ENCODE measurements at places on chromosomes 2 and 18.
A peak's percentile ranks its signal among the peaks of the same experiment; 100 is the strongest.

GRCh38 chr18:13606604-13607254, 119.6 kb downstream of the FAM210A start:
- DNase-seq = no peak

DNA sequence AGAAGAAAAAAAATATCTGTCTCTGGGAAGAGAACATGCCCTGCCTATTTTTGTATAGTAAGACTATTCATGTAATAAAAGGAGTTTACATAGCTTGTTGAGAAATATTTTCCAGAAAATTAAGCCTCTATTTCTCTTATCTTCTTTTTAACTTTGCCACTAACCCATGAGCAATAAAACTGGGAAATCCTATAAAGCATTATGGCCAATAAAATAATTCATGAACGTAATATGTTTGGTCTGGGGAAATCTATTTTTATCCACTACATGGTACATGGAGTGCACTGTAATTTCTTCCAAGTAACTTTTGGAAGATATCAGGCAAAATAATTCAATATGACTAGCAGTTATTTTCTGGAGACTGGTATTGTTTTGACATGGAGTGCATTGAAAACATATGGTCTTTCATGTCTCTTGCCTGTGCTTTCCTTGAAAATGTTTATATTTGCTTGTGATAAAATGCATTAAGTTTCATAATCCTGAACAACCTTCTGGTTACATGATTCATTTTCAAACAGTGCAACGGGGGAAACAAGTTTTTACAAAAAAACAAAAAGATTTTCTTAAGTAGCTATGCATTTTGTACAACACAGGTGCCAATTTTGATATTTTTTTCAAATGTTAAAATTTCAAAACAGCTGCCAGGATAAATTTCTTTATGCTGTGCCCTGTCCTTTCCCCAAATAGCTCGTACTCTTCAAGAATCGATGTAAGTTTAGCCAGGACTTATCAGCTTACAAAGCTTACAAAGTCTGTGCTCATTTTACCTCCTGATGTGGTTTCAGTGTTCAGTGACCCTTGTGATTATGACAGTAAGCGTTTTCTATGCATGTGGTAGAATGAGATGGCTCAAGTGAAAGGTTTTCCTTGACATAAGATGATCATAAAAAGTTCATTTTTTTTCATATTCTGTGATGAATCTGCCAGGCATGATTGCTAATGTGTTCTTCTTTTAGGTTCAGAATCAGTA, 194.5 kb downstream of the UBE2E3 start:
- DNase-seq = peak; percentile 3

- peak; percentile 3 for DNase-seq
These were observed 82.9 kb downstream of the GRB14 start for GRCh38 chr2:164538240-164538866.

GRCh38 chr2:21078296-21078695, 34.4 kb upstream of the APOB start:
- no peak for DNase-seq

DNA sequence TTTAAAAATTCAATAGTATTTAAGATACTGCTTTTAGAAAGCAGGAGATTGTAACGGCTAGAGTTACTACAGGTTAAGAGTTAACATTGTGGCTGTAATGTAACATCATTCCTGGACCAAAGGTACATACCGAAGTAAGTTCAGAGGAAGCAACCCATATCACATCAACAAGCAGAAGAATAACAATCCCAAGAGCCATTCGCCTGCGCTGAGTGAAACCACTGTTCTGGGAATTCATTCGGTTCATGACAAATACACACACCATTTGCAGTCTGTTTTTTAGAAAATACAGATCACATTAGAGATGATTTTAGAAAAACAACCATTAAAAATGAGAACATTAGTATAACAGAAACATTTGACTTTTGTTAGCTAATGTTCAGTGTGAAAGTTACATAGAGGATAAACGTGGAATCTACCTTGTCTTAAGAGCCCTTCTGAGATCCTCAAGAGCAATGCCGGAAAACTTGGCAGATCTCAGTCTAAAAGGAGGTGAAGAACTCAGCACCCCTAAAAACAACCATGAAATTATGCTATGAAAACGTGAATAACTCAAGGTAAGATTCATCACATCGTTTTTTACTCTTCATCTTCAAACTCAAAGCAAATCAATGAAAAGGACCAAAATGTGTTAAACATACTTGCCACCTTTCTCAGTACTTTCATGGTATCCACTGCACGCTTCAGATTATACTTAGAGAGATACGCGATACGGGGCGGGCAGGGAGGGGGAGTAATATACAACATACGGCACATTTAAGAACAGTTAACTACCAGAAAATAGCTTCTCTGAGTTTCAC, 1.2 kb downstream of the SLC35F5 start:
- peak; percentile 6 for DNase-seq

- no peak for DNase-seq
These were observed 46.4 kb upstream of the SIX3 start for GRCh38 chr2:44895061-44895460.

- no peak for DNase-seq
These were observed 15.2 kb upstream of the ITSN2 start for GRCh38 chr2:24375349-24376087.

DNA sequence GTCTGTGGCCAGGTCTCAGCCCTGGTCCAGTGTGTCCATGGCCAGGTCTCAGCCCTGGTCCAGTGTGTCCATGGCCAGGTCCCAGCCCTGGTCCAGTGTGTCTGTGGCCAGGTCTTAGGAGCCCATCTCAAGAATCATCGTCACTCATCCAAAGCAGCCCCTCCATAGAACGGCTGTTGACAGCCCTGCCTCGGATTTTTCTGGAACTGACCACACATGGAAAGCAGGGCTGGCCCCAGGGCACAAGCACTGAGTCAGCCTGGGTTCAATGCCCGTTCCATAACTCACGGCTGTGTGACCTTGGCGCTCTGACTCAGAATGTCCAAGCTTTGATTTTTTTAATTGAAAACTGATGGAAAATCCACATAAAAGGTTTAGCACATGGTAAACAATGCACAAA, 59.9 kb upstream of the SNTG2 start:
- no peak for DNase-seq

- no peak for DNase-seq
These were observed 24.7 kb upstream of the ALLC start for GRCh38 chr2:3633089-3633981.

- no peak for DNase-seq
These were observed 151.3 kb upstream of the NCK2 start for GRCh38 chr2:105593221-105593967.

DNA sequence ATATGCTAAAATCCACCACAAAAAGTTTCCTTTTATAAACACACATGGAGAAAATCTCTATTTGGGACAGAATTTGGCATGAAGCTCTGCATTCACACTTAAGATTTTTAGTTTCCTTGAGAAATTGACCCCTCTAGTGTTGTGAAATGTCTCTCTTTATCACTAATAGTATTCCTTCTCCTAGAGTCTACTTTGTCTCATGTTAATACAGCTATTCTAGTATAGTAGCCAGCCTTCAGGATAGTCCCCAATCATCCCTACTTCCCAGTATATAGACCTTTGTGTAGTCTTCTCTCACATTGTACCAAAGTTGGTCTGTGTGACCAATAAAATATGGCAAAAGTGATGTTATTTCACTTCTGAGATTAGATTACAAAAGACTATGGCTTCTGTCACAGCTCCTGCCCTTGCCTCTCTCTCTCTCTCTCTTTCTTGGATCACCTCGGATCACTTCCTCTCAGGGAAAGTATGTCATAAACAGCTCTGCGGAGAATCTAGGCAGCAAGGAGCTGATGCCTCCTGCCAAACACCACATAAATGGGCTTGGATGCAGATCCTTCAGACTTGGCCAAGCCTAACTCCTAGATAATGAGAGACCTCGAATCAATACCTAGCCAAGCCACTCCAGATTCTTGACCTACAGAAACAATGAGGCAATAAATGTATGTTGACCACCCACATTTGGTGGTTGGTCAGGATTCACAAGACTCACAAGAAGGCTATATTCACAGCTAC, 59.7 kb upstream of the NABP1 start:
- DNase-seq = no peak

GRCh38 chr18:58866066-58866772, 1.5 kb downstream of the ZNF532 start:
- DNase-seq = no peak

DNA sequence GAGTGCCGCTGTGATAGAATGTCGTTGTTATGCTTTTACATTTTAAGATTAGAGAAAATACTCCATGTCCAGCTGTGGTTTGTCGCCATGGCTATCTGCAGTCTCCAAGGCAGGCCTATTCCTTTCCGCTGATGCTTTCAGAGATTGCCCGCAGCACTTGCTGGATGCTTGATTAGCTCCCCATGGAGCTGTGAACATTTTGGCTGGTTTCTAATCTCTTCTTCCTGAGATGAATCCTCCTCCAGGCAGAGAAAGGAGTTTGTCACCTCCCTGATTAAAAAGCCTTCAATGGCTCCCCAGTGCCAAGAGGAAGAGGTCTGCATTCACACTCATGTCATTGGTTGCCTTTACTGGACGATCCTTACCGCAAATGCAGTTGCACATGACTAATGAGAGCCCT, 32.6 kb upstream of the LPIN1 start:
- no peak for DNase-seq

DNA sequence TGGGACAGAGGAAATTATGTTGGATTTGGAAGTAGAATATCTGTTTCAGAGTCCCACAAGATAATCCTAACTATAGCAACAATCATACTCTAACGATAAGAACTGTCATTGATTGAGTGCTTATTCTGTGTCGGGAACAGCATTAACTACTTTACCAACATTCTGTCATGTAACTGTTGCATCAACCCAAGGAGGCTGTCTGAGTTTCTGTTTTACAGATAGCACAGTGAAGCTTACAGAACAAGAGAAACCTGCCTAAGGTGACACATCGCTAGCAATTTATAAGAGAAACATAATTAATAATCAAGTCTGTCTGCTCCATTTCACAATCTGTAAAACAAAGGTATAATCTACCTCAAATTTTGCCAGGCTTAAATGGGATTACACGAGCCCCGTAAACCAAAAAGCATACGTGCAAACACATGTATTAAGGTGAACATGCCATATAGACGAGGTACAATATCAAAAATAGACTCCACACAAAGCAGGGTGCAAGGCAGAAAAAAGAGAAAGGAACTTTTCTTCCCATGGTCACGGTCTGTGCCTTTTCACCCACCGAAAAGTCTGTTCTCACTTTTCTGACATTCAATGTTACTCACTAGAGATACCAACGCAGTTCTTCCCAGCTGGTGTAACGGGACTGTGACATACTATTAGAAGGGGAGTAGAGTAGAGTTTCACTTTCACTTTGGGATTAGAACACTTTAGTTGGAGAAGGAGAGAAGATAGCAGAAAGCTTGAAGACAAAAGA, 37.2 kb upstream of the SLC8A1 start:
- no peak for DNase-seq

GRCh38 chr2:102239344-102239743, 52.5 kb downstream of the IL1RL2 start:
- DNase-seq = no peak

Data from left renal pelvis (tissue), 4 donors.